ENCODE measurements at places on chromosomes 7 and 10.

DNA sequence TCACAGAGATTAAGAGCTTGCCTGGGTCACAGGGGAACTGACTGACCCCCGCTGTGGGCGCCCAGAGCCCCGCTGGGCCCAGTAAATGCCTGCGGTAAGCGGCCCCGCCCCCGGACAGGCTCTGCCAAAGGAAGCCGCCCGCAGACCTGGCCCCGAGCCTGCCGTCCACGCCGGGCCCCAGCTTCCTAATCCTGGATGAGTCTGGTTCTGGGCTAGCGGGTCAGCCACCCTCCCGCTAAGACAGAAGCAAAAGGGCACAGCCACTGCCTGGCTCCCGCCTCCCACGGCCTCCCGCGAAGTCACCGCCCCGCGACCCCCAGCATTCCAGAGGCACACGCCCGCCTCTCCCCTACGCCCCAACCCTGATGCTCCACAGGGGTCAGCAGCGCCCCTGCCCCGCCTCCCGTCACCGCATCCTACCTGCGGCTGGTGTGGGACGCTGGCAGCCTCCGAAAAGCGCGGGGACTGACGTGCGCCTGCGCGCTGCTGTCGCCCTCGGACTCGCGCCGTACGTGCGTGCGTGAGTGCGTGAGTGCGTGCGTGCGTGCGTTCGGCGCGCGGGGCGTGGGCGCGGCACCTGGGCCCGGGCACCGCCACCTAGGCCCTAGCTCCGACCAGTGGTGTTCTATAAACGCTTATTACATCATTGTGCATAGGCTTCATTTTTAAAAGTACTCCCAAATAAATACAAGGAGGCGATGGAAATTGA is at the start of gene FIGNL1:
Gene FIGNL1, minus strand, starts transcription at position 470 of the 709 bp plus-strand sequence. CDS start 3,063 bp downstream, outside the sequence.
- DNase-seq = peak; percentile 90

GRCh38 chr7:23235813-23236221 is 10.8 kb upstream of the GPNMB start:
- DNase-seq = peak; percentile 72

DNA sequence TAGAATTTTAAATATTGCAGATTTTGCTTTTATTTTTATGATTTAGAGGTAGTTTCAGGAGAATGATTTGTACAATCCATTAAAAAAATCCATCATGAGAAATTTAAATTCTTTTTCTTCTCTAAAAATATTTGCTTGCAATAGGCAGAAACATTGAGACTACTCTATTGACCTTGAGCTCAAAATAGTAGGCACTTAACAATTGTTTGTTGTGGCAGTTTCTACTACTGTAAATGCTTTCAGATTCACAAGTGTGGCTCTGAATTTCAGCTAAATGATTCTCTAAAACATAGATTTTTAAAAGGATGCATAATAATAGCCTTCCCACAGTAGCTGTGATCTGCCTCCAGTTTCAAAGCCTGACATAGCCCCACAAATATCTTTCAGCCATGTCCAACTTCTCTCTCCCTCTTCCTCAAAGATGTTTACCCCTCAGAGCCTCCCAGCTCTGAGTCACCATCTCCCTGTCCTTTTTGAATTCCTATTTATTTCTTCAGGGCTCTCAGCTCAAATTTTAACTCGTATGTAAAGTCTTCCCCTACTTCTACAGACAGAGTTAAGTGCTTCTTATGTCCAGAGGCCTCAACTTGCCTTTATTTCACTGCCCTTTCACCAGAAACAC is 160.5 kb downstream of the AOAH start:
- DNase-seq = peak; percentile 9

GRCh38 chr10:22491931-22492615 is 146.8 kb downstream of the SPAG6 start:
- no peak for DNase-seq

DNA sequence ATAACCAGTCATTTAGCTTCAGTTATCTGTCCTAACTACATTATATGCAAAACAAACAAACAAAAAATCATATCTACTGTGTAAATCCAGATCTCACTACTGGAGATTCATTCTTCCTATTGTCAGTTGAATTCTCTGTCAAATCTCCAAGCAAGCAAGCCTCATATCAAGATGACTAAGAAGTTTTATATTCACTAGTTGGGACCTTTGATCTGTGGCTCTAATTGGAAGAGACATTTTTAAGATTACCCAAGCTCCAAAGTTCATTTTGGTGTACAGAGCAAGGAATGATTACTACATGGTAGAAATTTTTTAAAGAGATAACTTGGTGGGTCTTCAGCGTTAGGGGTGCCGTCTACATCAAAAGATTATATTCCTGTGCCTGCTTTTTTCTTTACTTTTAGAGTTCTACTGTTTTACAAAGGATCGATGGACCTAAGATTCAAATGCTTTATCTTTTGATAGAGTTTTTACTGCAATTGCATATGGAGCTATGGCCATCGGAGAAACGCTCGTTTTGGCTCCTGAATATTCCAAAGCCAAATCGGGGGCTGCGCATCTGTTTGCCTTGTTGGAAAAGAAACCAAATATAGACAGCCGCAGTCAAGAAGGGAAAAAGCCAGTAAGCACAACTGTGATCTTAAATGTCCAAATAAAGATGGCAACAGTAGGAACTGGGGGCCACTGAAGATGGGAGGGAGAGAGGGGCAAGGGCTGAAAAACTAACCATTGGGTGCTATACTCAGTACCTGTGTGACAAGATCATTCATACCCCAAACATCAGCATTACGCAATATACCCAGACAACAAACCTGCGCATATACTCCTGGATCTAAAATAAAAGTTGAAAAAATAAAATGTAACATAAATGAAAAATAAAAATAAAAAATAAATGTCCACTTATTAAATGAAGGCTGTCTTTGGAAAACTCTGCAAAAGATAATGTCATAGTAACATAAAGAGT is 47.9 kb downstream of the SP8 start:
- DNase-seq = no peak

GRCh38 chr7:84455788-84456187 is 261.2 kb upstream of the SEMA3A start:
- DNase-seq = no peak

DNA sequence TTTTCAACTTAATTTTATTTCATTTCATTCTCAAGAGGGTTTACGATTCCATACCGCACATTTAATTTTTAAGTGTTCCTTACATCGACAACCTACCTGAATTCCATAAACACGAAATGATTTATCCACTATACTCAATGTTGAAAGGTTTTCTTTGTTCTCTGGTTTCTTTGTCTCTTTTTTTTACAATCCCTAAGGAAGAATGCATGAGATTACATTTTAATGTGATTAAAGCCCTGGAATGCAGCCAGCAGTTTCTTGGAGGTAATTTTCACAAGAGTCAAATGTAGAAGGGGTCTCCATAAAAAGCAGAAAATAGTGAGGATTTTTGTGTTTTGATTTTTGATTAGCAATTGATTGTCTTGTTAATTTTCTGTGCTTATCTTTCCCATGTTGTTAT is 59.2 kb upstream of the ADCY1 start:
- DNase-seq = no peak

DNA sequence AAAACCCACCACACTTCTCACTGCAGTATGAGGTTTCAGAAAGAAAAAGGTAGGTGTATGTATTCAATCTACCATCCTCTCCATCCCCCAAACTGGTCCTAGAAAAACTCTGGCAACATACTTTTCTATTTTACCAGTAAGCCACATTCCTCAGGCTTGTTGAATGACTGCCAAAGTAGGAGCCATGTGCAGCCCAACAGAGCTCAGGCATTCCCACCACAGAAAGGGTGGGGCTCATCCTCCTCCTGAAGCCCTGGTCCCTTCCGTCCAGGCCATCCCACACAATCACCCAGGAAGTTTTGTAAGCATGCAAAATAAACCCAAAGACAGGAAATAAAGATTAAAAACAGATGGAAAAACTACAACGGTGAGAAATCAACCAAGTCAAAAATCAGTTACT is 57.2 kb downstream of the MAD1L1 start:
- DNase-seq = peak; percentile 90

DNA sequence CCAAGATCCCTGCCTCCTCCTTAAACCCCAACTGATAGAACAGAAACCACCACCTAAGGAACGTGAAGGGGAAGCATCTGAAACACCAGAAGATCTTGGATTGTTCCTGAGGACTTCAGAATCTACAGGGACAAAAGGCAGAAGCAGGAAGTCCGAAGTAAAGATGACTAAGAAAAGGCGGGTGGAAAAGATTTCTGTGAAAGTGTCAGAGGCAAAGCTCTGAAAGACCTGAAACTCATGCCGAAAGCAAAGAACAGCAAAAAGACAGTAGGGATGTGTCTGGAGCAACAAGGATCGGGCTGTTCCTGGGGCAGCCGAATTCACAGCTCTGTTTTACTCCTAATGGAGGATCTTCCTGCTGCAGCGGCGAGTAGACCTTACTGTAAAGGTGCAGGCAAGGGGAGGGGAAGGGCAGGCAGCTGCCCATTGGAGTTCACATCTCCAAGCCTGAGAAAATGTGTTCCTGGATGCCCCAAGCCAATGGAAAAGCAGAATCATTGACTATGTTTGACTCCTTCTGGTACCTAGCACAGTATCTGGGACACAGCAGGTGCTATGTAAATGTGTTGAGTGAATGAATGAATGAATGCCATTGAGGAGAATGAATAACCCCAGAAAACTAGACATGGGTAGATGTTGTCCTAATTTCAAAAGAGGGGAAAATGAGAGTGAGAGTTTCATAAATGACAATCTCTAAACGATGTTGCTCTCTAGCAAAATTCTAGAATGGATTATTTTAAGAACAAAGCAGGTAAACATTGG is 40.4 kb downstream of the PDIA4 start:
- DNase-seq = no peak

DNA sequence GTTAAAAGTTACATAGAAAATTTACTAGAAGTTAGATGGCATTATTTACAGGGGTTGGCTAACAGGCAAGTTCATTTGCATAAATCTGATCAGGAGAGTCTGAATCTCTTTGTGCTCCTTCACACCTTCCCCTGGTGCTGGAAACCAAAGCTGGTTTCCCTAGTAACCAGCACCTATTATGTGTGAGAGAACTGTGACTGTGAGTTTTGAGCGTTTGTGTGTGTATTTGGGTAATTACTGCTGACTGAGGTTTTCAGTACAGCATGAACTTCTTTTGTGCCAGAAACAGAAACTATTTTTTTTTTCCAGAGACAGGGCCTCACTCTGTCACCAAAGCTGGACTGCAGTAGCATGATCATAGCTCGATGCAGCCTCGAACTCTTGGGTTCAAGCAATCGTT is 10.3 kb upstream of the IFIT1B start:
- no peak for DNase-seq

DNA sequence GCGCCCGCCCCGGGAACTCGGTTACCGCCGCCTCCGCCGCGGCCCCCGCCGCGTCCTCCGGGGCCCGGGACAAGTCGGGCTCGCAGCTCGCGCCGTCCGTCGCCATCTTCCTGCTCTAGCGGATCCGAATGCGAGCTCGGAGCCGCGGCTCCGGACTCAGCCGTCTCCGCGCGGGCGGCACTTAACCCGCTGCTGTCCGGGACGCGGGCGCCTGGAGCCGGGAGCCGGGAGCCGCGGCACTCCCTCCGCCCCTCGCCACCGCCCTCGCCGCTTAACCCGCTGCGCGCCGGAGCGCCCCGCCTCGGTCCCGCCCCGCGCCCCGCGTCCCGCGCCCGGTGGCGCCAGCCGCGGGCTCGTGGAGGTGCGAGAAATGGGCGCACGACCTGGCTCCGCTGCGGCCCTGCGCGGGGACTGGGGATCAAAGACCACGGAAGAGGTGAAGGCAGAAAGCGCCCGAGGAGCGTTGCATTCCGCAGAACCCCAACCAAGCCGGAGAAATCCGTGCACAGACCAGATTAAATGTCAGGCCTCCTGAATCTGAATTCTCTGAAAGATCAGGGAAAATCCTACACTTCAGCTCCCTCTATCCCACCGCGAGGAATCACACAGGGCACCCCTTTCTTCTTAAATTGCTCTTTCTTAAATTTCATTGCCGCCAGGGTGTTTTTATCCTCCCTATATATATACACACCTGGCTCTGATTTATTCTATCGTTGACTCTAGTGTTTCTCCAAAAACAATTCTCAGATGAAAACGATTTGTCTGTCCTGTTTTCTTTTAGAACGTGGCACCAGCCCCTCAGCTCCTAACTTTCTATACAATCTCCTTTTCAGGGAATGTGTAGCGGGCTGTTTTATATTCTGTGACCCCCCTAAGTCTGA is at the start of gene CTTNBP2:
Gene CTTNBP2, minus strand, starts transcription at position 132 of the 881 bp plus-strand sequence. Its CDS starts 26 bp downstream, at position 106.
- peak; percentile 57 for DNase-seq

- no peak for DNase-seq
These were observed 27.8 kb upstream of the RET start for GRCh38 chr10:43049081-43049551.

DNA sequence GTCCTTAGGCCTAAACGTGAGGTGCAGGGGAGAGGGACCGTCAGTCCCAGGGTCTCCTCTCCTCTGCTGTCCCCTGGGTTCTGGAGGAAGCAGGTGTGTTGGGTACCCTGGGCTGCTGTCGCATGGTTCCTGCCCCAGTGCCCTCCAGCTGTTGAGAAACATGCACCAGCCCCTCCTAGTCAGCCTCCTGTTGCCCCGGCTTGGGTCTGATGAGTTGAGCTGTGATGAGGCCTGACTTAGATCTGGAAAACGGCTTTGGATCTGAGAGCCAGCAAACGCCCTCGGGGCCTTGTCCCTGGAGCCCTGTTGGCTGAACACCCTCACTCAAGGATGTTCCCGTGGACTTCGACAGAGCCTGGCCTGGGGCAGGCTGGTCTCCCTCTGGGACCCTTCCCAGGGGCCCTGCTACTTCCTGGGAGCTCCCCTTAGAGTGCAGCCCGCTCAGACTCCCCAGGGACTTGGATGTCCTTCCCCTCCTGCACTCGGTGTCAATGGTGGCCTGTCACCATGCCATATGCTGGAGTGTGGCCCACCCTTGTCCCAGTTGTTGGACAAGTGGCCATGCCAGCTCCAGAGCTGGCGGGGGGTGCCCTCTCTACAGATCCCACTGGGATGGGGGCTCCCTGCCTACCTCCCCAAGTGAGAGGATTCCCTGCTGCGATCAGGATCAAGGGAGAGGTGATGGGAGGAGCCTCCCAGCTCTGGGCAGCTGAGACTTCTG is 12.3 kb downstream of the ZNF316 start:
- no peak for DNase-seq

GRCh38 chr7:137882806-137883205 is 36.0 kb upstream of the DGKI start:
- peak; percentile 17 for DNase-seq

- DNase-seq = peak; percentile 26
These were observed 647 bp upstream of the NACAD start for GRCh38 chr7:45089341-45089891.

- no peak for DNase-seq
These were observed 229.5 kb upstream of the ADARB2 start for GRCh38 chr10:1966712-1967376.

GRCh38 chr7:132618956-132619305 is 42.7 kb upstream of the PLXNA4 start:
- DNase-seq = no peak

DNA sequence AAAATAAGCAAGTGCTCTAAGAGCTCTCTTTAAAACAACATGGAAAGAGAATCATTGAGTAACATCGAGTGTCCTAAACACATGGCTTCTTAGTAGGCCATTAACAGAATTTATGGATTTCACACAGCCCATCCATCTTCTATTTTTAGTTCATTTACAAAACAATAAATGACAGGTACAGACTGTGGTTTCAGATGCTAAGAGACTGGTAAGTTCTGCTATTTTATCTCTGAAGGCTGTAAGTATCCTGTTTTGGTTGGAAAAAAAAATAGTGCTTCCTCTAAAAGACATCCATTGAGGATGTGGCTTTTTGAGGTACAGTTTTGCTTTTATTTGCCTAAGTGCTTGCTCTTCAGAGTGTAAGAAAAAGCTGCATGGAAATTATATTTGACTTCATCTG is 27.4 kb upstream of the GNAI1 start:
- DNase-seq = no peak

GRCh38 chr7:90192876-90193750 is 18.4 kb upstream of the STEAP2 start:
- DNase-seq = no peak

GRCh38 chr10:19499291-19499770 is 316.9 kb upstream of the PLXDC2 start:
- no peak for DNase-seq

- DNase-seq = no peak
These were observed 209.0 kb downstream of the LRMDA start for GRCh38 chr10:75640381-75640780.
